Dorsolateral prefrontal cortex (tissue), 122 donors: ENCODE measurements at places on chromosomes 4 and X. TPM values are rescaled to one million over a fixed set of nuclear protein-coding genes. Genes with fewer than 3 reads are reported as not detected.

SMR3B gene
- total RNA-seq = not detected

DIAPH2 gene
- 16.6 TPM for total RNA-seq

DNA sequence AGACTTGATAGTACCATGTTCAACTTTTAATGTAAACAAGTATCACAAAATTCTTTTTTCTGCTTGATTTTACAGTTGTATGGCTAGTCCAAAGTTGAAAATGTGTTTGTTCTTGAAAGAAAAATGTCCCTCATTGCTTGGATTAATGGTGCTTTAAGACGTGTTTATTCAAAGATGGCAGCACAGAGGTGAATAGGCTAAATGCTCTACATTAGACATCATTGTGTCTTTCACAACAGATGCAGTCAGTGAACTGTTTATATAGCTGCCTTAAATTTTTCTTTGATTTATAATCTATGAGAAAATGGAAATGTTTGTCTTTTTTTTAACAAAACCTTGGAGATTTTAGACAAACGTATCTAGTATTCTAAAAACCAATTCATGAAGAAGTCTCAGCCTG is 137.3 kb downstream of the BMPR1B start:
- DNase-seq = no peak

- no peak for DNase-seq
These were observed 271.6 kb downstream of the TLL1 start for GRCh38 chr4:166144607-166145006.

GRCh38 chr4:910366-911091 is 21.6 kb downstream of the GAK start:
- DNase-seq = no peak

GRPR gene
- 1.8 TPM for total RNA-seq

- no peak for DNase-seq
These were observed 43.0 kb downstream of the BANK1 start for GRCh38 chr4:101833480-101833879.

DNA sequence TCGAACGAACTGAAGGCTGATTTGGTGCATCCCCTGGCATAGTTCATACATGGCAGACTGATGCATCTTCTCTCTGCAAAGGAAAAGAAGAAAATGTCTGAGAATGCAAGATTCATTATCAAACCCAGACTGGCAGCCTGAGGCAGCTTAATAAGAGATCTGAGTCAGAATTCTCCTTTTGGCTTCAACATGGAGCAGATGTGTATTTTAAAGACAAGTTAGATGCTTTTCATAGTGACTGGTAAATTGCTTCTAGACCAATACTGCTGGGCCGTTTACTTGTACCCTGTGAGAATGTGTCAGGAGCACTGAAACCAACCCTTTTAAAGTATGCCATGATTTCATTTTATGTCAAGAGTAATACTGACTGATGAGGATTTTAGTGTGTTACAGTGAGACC is 322.0 kb downstream of the NR3C2 start:
- DNase-seq = no peak

UGT2B11 gene
- not detected for total RNA-seq

DNA sequence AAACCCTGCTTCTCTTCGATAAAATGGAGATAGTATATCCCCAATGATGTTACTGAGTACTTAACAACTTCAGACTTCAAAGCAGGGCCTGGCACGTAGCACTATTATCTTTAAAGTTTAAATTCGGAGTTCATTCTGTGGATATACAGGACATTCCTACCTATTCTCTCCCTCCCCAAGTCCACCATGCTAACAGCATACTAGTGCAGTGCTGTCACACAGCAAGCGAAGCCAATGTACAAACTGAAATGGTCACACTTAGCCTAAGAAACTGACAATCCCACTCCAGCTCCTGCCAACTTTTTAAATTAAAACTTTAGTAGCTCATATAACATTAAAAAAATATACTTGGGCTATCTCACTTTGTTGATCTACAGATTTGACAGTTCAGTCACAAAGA is 1.2 kb upstream of the DNAJB14 start:
- no peak for DNase-seq

- DNase-seq = peak; percentile 28
These were observed 2.7 kb upstream of the BMX start for GRCh38 chrX:15497865-15498264.

DNA sequence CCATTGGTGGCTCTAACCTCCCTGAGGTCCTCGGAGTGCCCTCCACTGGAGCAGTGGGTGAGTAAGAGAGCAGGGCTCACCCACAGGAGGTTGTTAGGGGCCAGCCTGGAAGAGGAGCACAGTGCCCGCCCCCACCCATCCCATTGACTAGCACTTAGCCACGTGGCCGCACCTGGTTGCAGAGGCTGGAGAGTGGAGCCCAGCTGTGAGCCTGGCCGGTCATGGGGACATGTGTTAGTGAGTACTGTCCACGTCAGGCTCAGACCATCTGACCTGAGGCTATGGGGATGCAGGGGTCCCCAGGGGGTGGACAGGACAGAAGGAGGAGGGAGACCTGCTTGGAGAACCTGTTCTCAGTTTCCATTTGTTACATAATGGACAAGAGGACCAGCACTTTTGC is 1.4 kb upstream of the MAN2B2 start:
- no peak for DNase-seq

EGFL6 gene
- total RNA-seq = 0.42 TPM

- no peak for DNase-seq
These were observed 183.7 kb downstream of the DKK2 start for GRCh38 chr4:106852426-106852825.

GRCh38 chr4:48147621-48148020 is 13.6 kb upstream of the TXK start:
- DNase-seq = no peak

- DNase-seq = no peak
These were observed 74.8 kb upstream of the PASD1 start for GRCh38 chrX:151488677-151489076.

DNA sequence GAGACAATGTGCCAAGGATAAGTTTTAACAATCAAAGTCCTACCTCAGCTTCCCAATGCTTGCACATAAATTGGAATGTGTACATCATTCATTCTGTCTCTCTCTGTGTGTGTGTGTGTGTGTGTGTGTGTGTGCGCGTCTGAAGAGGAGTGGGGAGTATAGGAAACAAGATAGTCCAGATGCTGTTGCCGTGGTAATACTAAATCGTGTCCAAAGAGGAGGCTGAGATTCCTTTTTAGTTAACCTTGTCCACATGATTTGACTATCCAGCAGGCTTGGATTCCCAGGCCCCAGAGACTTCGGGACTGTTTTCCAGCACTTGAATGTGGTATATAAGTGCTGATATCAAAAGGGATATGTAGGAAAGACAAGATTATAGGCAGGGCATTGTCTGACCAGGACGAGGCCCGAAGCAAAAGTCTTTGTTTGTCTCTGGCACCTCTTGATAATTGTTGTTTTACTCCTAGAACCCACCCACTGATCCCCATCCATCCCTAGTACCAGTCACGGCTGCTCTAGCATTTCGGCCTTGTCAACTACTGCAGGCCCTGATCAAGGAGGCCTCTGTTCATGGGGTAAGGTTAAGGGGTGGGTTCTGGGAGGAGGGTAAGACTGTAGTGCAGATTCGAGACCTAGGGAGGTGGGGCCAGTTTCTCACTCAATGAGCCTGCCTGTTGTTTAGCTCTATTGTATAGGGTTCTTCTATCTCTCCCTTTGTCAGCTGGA is 3.9 kb downstream of the PLP1 start:
- DNase-seq = peak; percentile 62

GRCh38 chr4:78166622-78167021 is 109.5 kb downstream of the FRAS1 start:
- DNase-seq = no peak

DNA sequence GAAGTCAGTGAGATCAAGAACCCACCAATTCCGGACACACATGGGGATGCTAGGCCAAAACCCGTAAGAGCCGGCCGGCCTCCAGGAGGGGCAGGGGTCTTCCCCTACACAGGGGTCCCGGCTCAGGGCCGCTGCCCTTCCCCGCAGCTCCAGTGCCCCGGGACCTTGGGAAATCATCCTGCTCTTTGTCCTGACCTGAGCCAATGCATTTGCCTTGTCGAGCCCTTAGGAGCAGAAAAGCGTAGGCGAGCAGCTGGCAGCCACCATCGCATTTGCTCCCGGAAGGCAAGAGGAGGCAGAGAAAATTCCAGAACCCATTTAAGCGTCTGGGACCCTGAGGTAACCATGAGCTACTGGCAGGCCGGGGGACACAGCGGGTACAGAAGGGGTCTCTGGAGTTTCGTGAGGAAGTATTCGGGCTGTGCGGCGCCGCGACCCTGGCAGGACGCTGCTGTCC is 7.4 kb upstream of the TNIP2 start:
- no peak for DNase-seq

GRCh38 chr4:21742326-21742725 is 206.2 kb downstream of the KCNIP4 start:
- DNase-seq = no peak

GRCh38 chr4:602559-602942 is 22.8 kb upstream of the PDE6B start:
- peak; percentile 65 for DNase-seq

PRDM5 gene
- 15.4 TPM for total RNA-seq

MAGEA2B gene
- total RNA-seq = not detected

- DNase-seq = no peak
These were observed 353.3 kb downstream of the ARHGAP24 start for GRCh38 chr4:85828027-85828890.

- DNase-seq = no peak
These were observed 29.1 kb downstream of the STAG2 start for GRCh38 chrX:123990602-123991001.

DNA sequence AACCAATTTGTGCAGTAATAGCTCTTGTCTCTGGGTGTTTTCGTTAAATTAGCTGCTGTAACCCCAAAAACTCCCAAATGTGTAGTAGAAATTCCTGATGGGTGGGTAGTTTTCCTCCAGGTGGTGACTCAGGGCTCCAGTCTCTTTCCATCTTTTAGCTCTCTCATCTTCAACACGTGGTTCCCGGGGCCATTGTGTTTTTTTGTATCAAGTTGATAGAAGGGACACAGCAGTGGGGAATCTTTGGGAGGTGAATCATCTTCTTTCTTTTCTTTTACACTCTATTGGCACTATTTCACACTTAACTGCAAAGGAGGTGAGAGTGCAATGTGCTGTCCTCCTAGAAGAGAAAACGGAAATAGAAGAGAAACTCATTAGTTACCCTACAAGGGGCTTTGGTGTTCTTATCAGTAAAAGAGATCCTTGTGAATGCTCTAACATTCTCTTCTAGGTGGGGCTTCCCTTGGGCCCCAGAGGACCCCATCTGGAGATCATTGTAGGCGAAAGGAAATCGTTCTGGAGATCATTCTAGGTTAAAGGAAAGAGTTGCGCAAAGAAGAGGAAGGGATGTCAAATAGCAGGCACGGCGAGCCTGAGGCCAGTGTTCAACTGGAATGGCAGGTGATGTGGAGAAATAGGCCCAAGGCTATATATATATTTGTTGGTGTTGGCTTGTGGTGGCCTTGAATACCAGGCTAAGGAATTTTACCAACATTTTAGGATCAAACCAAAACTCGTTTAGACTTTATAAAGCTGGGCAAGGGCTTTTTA is 68.2 kb upstream of the ACSL1 start:
- DNase-seq = no peak

CHRDL1 gene
- 26.0 TPM for total RNA-seq

- DNase-seq = no peak
These were observed 58.6 kb downstream of the AREG start for GRCh38 chr4:74503580-74503979.

DNA sequence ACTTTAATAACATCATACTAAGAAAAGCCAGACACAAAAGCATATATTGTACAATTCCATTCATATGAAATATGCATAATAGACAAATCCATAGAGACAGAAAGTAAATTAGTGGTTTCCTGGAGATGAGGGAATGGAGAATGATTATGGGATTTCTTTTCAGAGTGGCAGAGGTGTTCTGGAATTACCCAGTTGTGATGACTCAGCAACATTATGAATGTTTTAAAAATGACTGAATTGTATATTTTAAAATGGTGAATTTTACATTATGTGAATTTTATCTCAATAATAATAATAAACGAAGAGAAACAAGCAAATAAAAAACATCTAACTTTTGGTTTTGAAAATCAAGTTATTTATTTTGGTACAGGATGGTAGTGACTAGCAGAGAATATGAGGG is 11.2 kb downstream of the ZXDA start:
- DNase-seq = no peak

CSAG3 gene
- not detected for total RNA-seq

MID1IP1 gene
- 65.2 TPM for total RNA-seq

- DNase-seq = no peak
These were observed 13.5 kb upstream of the RTL5 start for GRCh38 chrX:72145181-72145580.

DNA sequence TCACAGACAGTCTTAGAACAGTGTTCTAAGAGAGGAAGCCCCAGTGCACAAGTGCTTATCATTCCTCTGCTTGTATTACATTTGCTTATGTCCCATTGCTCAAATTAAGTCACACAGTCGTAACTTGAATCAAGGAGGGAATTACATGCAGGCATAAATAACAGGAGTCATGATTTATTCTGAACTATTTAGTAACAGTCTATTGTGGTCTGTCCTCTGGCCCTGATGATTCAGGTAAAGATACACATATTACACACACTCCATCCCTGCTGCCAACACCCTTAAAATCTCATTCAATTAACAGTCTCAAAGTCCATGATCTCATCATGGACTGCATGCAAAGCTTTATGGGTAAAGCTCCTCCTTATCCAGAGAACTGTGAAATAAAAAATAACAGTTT is 60.1 kb downstream of the GRIA2 start:
- no peak for DNase-seq

DNA sequence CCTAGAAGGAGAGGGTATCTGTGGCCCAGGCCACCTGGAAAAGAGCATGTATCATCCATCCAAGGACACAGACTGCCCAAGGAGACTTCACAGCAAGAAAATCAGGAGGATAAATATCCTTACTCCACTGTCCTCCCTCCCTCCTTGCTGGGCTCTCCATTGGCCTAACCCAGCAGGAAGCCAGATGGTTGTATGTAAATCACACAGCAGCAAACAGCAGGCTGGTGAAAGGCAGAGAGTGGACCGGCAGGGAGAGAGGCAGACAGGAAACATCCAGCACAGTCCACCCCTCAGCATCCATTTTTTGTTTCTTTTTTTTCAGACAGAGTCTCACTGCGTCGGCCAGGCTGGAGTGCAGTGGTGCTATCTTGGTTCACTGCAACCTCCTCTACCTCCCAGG is 17.5 kb downstream of the TXK start:
- no peak for DNase-seq

DNA sequence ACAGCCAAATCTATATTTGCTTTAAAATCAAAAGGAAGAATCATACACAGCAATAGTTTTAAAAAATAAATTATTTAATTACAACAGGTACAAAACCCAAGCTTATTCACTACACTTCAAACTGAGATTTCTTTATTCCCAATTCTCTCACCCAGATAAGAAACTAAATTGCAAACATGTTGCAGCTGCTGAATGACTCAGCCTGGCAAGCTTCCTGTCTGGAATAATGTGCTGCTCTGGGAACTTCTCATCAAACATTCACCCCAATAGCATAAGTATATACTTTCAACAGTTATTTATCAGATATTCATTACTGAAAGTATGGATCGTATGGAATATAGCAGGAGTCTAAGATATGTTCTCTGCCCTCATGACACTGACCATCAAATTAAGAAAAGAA is 43.0 kb upstream of the GABRA2 start:
- DNase-seq = no peak
